ENCODE measurements at places on chromosomes 5 and 9.
A peak's percentile ranks its signal among the peaks of the same experiment; 100 is the strongest.

- no peak for DNase-seq
These were observed 568.0 kb upstream of the KLF4 start for GRCh38 chr9:108057421-108058134.

DNA sequence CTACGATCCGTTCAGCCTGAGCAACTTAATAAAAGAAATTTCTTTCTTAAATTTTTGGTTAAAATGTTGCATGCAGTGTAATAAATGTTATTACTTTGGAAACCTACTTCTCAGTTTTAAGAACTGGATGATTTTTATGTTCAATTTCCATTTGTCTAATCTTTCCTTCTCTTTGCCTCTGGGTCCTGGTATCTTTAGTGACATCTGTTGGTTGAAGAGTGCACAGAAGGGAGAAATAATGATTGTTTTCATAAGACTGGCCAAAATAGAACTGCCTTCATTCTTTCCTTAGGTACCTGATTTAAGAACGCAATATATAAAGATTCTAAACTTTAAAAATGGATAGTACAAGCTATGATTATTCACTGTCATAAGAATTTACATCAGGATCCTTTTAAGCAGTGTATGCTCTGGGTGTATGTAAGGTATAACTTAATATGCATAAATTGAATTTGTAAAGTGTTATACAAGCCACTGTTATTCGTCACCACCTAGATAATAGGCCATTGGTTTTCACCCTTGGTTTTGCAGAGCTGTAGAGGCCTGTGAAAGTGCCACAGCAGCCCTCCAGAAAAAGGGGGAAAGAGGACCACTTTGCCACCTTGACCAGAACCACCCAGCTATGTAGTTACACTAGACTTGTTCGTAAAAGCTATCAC lies 82.8 kb upstream of the TLX3 start:
- DNase-seq, result no peak

GRCh38 chr9:121776739-121777637 lies 125.6 kb downstream of the DAB2IP start:
- no peak for DNase-seq

- no peak for DNase-seq
These were observed 136.6 kb upstream of the OTULINL start for GRCh38 chr5:14445013-14445412.

GRCh38 chr5:125209650-125210049 lies 463.2 kb upstream of the ZNF608 start:
- no peak for DNase-seq

DNA sequence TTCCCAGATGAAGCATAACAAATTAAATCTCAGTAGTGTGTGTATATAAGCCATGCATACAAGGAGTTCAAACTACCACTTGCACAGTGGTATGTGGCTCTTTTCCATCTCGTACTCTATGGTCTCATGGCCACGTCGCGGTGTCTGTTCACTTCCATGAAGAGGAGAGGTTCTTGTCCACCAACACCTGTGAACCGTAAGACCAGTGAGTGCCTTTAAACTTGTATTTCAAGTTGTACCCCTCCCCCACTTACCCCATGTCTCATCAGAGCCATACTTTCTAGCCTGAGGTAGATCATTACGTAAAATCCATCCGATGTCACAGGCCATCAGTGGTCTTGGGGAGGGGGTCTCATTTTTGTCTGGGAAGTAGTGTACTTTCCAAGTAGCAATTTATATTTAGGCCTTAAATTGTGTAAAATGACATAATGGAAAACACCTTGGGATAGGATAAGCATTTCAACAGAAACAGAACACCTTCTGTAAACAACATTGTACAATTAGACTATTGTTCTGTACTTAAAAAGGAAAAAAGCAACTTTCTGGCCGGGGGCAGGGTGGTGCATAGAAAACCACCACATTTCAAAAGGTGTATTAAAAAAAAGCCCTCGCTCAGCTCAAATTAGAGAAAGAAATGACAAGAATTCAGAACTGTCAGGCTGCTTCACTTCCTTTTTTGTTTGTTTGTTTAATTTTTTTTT lies 163.0 kb downstream of the SMARCA2 start:
- DNase-seq, result no peak

GRCh38 chr5:10424124-10424731 lies 17.5 kb upstream of the ROPN1L start:
- peak; percentile 13 for DNase-seq

- DNase-seq, result no peak
These were observed 15.2 kb upstream of the KCNIP1 start for GRCh38 chr5:170488570-170488969.

DNA sequence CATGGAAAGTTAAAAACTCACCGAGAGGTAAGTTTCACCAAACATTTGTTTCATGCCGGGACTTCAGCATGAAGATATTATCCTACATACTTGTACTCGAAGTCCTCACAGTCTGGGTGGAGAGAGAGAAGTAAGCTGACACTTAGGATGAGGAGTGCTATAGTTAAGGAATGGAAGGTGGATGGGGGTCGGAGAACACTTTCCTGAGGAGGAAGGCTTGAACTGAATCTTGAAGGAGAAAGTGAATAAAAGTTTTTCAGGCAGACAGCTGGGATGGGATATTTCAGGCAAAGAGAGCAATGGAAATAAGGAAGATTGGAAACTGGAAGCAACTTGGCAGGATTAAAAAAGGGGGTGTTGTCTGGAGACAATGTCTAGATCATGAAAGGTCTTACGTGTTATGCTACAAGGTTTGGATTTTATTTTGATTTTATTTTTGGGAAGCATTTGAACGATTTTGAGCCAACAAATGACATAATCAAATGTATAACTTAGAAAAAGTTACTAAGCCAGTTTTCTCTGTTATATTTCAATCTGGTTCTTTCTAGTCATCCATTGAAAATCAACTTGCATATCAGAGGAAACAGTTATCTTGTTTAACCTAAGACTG lies 167.1 kb downstream of the PAM start:
- DNase-seq, result no peak
